ENCODE measurements at places on chromosomes 4 and X.

- no peak for DNase-seq
Observed at GRCh38 chr4:89212666-89213381, 94.8 kb downstream of the GPRIN3 start.

- no peak for DNase-seq
Observed at GRCh38 chr4:15526924-15527592, 57.4 kb downstream of the CC2D2A start.

- DNase-seq, result no peak
Observed at GRCh38 chr4:139660568-139661043, 5.0 kb upstream of the MGST2 start.

DNA sequence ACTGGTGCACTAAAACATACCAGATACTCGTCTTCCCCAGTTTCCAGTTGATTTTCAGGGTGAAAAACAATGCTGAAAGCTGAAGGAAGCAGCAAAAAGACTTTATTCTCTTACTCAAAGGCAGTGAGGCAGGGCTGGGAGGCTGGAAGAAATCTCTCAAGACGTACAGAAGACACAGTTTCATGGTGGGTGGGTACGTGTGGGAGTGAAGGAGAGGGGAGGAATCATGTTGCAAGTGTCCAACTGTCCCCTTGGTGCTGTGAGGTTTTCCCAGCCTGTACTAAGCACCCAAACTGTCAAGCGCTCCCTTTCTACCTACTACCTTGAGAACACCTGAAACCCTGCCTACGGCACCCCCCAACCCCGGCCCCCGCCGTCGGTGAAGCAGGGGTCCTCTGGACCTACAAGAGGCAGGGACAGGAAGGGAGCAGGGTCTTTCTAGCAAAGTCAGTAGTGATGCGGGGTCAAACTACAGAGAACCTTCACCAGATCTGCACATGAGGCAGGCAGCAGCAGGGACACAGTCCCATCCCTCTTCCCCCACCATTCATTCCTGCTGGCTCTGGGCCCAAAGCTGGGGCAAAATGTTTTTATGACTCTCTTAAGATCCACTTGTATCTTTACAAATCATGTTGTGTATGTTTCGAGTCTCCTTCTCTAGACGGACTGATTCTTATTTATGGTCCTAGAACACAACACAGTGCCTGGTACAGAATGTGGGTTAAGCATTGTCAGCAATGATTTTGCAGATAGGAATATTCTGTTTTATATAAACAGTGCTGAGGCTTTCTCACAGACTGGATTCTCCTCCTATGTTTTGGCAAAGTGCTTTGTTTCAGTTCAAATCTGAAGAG lies 2.4 kb upstream of the SETD7 start:
- DNase-seq, result no peak

DNA sequence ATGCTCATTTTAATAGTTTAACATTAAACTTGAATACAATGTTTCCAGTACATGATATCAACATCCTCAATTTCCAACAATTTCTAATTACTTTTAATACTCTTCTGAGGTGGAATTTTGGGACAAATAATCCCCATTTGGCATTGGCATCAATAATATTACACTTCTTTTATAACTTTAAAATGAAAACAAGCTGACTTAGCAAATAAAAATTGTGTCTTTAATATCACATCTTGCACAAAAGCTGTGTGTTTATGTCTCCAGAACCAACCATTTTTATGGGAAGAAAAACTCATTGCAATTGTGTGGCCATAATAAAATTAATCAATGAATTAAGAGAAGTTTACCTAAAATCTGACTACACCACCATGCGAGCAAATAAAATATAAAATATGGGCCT lies 2552.6 kb downstream of the PCDH7 start:
- DNase-seq, result no peak
